ENCODE measurements at places on chromosomes 16 and 17.

DNA sequence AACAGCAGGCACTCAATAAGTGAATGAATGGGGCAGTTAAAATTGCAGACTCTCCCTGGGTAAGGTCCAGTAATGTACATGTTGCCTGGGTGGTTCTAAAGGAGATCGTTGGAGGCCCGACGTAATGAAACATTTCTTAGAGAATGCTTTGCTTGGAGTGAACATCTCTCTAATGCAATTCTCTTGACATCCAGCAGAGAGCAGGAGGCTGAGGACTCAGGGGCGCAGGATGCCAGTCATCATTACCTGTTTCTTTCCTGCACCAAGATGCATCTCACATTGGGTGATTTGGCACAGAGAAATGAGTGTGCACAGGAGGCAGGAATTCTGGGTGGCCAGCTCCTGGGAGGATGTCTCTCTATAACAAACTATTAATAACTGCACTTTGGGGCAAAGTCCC lies 130.3 kb upstream of the RBBP6 start:
- DNase-seq = no peak

DNA sequence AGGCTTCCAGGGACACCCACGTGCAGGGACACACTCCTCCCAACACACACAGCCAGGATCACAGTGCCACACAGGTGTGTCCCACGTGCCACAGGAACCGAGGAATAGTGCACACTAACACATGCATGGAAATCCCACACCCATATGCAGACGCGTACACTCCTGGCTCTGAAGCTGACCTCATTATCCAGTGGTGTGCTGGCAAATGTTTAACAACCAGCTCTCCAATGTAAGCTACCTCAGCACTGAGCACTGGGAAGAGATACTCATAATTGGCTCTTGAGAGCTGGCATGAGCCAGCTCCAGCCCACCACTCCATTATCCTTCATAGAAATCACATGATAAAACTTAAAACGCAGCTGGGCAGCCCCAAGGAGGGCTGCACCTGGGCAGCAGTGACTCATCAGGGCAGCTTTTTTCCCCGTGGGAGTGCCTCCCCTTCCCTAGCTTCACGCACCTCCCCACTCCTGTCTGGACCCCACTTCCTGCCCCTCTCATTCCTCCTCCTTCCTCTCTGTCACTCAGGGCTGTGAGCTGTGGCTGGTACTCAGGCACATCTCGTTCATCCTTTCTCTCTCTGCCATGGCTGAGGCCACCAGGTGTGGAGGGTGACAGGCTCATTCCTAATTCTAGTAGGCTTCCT lies 14.9 kb upstream of the TBX21 start:
- DNase-seq = peak; percentile 44

DNA sequence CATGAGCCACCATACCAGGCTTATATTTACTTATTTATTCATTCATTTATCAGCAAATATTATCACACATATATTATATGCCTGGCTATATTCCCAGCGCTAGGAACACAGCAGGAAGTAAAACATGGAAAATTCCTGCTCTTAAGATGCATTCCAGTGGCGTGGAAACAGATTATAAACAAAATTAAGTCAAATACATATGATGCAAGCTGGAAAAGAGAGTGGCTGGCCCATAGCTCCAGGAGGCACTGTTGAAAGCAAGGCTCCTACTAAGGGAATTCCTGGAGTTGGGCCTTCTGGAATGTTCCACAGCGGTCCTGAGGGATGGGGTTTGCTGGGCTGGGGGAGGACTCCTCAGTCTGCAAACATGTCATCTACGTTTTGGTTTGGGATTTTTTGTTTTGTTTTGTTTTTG lies 18.4 kb downstream of the ADCY9 start:
- DNase-seq = no peak

GRCh38 chr16:77227745-77228144 lies 28.5 kb downstream of the SYCE1L start:
- no peak for DNase-seq

DNA sequence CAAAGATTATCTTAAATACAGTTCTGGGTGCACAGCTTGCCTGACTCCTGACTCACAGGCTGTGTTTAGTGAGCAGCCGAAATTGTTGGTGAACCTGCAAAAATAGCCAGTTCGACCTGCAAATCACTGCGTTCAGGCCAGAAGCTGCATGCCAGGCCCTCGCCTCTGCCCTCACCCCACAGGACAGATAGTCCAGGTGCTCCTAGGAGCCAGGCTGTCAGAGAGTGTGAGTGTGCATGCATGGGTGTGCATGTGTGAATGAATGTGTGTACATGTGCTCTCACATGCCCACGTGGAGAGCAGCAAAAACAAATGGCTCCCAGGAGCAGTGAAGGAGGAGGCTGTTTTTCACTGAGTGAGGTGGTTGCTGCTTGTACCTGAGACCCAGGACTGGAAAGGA lies 131.8 kb downstream of the ABCC12 start:
- no peak for DNase-seq

GRCh38 chr17:74008196-74008595 lies 195.3 kb upstream of the RPL38 start:
- peak; percentile 17 for DNase-seq

DNA sequence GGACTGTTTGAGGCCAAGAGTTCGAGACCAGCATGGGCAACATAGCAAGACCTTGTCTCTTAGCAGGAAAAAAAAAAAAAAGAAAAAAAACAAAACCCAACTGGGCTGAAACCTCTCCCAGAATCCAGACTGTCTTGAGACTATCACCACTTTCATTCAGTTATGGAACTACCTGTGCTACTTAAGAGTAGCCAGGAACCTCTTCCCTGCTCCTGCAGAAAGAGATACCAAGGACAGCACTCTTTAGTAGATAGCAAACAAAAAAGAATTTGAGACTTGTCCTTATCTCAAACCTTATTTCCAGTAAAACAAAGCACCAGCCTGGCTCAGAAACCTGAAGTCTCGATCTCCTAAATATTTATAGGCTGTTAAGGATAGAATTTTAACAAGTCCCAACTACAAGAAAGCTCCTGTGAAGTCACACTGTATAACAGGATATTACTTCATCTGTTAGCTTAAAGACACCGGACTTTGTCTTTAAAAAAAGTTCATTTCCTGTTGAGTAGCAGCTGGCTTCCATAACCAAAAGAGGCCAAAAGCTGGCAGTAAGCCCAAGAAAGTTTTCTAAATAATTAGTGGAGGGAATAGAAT lies 5.1 kb downstream of the CDR2 start:
- DNase-seq = no peak

DNA sequence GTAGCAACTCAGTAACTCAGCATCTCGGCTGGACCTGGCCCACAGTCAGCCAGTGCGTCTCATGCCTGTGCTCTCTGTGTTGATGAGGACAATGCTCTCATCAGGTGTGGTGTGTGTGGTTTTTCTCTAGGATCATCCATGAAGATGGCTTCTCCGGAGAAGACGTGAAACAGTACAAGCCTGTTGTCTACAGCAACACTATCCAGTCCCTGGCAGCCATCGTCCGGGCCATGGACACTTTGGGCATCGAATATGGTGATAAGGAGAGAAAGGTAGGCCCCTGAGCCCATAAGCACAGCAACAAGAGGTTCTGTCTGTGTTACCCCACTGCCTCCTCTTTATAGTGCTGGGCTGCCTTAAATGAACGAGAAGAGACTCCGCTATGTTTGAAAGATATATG lies 84.5 kb downstream of the GNAO1 start:
- no peak for DNase-seq

DNA sequence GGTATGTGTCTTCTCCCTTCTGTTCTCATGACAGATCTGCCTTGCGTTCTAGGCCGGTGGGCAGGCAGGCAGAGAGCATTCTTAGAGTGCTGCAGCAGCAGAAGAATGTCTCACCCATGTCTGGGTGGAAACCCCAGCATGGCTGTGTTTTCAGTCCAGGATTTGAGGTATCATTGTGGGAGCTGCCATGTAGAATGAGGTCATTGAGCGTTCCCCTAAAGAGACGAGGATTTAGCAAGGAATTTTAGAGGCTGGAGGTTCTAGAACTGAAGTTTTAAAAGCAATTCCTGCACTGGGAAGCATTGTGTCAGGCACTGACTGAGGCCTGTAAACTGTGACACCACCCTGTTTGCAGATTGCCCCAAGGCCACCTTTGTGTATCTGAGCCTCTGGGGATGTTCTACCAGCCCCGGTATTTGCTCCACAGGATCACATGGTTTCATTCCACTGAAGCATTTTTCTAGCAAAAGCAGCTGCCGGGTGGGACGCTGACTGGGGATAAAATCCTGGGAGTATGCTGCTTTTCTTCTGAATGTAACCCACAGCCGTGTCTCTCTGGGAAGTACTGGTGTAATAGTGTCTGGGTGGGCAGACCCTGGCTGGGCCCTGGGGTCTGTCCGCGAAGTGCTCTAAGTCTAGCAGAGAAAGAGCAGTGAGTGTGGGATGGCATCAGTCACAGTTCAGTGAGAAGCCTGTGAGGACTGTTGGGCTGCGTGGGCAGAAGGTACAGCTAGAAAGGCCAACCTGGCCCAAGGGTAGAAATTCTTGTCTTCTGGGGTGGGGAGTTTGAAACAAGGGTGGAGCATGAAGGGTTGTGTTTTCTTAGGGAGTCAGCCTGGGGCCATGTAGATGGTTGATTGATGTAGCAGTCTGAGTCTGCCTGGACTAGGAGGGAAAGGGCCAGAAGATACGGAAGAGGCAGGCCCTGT lies 30.2 kb downstream of the PLCD3 start:
- no peak for DNase-seq

DNA sequence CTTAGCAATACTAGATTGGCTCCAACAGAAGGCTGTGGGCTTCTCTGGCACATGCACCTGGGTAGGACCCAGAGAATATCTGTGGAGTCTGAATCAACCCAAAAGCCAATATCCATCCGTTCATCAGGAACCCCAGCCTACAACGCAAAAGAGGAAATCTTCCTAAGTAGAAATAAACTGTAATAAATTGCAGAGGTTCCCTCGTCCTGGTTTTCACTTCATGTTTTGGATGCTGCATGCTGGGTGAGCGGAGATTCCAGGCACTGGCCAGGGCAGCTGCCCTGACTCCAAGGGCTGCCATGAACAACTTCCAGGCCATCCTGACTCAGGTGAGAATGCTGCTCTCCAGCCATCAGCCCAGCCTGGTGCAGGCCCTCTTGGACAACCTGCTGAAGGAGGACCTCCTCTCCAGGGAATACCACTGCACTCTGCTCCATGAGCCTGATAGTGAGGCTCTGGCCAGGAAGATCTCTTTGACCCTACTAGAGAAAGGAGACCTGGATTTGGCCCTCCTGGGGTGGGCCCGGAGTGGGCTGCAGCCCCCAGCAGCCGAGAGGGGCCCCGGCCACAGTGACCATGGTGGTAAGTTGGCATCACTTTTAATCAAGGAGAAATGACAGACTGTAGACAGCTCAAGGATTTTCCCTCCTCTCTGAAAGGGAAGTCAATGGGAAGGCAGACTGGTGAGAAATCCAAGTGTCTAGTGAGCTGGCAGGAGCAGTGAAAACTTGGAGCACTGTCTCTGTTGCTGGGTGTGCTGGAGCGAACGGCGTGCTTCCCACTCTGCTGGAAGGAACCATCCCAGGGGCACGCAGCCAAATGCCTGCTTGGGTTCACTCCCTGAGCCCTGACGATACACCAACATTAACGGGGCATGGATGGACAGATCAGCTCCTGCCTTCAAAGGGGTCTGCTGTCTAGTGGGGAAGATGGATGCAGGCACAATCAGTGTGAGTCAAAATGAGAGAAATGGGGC lies 10.7 kb upstream of the CIITA start:
- DNase-seq = no peak

- no peak for DNase-seq
Measured at GRCh38 chr16:59907611-59908010, 1173.5 kb upstream of the GOT2 start.

DNA sequence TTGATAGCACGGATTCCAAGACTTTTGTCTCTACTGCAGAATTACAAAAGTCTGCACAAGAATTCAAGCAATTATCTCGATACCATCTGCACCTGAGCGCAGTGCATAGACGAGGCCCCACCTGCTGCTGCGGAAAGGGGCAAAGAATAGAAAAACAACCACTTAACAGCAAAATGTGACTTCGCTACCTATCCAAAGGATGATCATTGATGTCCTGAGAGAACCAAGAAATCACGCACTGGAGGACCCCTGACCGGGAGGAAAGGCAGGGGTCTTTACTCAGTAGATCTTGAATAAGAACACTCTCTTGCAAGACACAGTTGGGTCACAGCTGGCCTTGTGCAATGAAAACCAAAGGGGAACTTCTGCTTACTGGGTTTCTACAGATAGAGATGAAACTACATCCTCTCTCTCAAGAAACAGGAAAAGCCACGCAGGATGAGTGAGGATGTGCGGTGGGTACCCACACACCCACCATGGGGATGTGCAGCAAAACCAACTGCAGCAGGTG lies 147.4 kb upstream of the RPH3AL start:
- DNase-seq = no peak

DNA sequence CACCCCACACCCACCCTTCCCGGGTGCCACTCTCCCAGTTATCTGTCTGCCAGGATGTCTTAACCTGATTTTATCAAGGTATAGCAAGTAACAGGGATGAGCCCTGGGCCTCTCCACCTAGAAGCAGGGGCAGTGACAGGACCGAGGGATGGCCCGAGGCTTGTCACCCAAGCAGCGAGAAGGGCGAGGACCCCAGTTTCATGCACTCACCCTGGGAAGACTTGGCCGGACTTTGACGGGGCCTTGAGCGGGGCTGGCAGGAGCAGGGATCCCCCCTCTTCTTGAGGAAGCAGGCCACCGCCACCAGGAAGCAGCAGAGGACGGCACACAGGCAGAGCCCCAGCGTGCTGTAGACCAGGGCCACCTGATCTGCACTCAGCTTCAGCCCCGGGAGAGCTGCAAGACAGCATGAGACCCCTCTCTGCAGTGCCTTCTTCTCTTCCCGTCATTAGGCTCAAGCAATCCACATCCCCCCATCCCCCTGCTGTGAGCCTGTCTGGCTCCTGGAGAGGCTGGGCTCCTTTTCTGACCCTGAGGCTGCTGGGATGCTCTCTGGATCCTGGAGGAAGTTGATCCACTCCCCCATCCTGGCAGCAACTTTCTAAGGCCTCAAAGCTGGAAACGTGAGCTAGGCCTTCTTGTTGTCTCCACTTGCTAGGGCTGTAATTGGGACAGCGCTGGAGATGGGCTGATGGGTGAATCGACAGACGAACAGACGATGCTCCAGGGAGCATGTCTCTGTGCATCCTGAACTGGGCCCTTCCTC lies 31.6 kb downstream of the TNFRSF13B start:
- DNase-seq = no peak

- DNase-seq = no peak
Measured at GRCh38 chr17:59512844-59513385, 52.5 kb upstream of the DHX40 start.

DNA sequence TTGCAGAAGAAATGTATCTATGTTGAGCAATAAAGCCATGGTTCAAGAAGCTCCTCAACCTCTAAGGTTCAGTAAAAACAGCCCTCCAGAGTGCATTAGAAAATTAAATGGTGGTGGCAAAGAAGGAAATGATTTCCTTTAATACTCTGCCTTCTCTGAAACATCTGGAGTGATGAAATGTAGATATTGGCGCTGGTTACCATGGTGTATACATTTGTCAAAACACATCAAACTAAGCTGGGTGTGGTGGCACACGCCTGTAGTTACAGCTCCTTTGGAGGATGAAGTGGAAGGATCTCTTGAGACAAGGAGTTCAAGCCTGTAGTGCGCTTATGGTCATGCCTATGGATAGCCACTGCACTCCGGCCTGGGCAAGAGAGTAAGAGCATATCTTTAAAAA lies 6.0 kb downstream of the CAPNS2 start:
- no peak for DNase-seq

GRCh38 chr16:29809031-29809747 lies 2.8 kb upstream of the PRRT2 start:
- peak; percentile 9 for DNase-seq

Data from stimulated activated CD4-positive, alpha-beta T cell treated with anti-CD3 and anti-CD28 coated beads, Interleukin-4, amount 100 ng/mL, for 24 hours (primary cell).